HFF-Myc (cell line): ENCODE measurements at places on chromosomes 5 and 9.

GRCh38 chr5:129223178-129223577 is 128.6 kb downstream of the ISOC1 start:
- no peak for DNase-seq

- no peak for DNase-seq
Observed at GRCh38 chr9:33295571-33295970, 5.3 kb downstream of the NFX1 start.

DNA sequence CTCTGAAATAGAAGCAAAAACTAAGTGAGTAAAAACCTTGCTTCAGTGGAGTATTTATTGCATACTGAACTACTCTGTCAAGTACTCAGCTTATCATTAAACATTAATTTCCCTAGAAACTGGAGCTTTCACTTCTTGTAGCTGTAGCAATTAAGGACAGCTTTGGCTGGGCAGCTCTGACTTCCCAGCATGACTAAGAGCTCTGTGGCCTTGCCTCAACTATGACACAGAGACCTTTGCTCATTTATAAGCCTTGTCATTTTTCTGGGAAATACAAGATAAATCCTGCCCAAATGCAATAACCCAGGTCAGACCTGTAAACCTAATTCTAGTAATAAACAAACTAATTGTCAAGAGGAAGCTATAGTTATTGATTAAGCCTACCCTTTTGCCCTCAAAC is 65.4 kb upstream of the STK32A start:
- DNase-seq, result no peak

GRCh38 chr5:170388818-170389549 is at the start of gene KCNMB1:
Gene KCNMB1, minus strand, starts transcription at chr5:170389367. Its CDS starts 3,920 bp downstream, at chr5:170385447.
- DNase-seq, result no peak

DNA sequence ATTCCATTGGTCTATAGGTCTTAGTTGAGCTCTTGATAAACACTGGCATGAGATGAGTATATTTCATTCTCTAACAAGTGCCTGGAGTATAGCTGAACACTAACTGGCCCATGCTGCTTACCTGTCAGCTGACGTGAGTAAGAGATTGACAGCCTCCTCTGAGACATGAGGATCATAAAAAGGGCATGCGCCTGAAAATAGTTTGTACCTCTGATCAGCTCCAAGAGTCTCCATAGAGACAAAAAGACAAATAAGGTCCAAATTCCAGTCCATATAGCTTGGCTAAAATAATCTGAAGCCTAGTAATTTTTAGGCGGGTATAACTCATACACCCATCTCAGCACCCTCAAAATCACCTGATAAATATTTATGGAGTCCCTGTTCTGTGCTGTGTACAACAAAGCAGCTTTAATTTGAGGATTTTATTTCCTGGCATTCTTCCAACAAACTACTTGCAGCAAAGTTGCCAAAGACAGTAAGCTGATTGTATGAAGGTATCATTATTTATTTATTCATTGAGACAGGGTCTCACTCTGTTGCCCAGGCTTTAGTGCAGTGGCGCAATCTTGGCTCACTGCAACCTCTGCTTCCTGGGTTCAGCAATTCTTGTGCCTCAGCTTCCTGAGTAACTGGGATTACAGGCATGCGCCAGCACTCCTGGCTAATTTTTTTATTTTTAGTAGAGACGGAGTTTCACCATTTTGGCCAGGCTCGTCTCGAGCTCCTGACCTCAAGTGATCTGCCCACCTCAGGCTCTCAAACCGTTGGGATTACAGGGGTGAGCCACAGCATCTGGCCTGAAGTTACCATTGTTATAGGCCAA is 16.2 kb upstream of the FSD1L start:
- DNase-seq, result no peak

DNA sequence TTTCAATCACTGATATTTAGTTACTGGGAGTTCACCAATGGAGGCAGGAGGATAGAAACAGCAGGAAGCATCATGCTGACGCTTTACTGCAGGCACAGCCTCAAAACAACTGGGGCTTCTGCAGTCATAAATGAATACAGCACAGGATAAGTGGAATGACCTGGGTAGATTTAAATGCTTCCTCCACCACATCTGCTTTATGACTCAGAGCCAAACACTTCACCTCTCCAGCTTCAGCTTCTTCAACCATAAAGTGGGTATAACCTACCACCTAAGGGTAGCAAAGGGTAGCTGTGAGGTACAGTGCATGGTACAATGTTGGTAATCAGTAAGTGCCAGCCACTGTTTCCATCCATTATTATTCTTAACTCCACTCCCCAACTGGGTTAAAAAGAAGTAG is 28.4 kb downstream of the RASEF start:
- peak; percentile 48 for DNase-seq
